ENCODE measurements at places on chromosomes 3 and 15.

DNA sequence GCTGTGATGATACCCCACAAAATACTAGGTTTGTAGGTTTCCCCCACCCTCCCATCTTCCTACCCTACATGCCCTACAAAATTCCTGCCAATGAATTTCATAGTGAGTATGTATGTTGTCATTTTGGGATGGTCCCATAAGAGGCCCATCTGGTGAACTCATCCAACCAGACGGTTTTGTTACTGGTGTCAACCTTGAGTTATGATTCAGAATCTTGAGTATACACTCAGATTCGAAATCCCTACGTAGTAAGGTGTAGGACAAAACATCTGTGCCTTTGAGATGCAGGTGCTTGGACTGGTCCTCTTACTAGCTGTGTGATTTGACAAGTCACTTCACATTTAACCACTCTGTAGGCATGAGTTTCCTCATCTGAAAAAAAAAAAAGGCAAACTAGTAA, 3.6 kb downstream of the SIAH2 start:
- DNase-seq = no peak

DNA sequence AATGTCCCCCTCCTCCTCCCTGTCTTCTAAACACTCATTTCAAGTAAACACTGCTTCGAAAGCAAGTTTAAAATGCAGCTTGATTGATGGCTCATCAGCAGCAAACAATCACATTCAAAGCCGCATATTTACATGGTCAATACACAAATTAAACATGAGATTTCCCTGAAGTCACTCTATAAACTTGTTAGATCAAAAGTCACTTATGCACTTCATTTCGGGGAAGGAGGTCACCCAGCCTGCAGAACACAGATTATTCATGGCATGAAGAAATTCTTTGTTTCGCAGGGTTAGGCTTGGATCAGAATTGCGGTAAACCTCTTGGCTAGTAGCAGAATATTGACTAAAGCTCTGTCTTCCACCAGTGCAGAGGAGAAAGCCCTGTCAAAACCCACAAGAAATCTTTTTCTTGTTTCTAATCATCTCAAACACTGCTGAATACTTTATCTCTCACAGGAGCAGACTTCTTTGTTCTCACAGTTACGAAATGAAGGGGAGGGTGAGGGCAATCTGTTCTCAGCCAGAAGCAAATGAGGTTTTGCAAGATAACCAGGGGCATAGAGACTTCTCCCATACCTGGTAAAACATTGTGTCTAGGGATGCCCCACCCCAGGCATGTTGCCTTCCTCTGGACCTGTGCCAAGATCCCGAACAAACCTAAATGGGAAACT, 133.3 kb upstream of the CHL1 start:
- DNase-seq = no peak

GRCh38 chr15:43492266-43492665, 690 bp downstream of the TP53BP1 start:
- DNase-seq = no peak

GRCh38 chr15:74580538-74581350, 34.9 kb upstream of the CLK3 start:
- DNase-seq = no peak

DNA sequence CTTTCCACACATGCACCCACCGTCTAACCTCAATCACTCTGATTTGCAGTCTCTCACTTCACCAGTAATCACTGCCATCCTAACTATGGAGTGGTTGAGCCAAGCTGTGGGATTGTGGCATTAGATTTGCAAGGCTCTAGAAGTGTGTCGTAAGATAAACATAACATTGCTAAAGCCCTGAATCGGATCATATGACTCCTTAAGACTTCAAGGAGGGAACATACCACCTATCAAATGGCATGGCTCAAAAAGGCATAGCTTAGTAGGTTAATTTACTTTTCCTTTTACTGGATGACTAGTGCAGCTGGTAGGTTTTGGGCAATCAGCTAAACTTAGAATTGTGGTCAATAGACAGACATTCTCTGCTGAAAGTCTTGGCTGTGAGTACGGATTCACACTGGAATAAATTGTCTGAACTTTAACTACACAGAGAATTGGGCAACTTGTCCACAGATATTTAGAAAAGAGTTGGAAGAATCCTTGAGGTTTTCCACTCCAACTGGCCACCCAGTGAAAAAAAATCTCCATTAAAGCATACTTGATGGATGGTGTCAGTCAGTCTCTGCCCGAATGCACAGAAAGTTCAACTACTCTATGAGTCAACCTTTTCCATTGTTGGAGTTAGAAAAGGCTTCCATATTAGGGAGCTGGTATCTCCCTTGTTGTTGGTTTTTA, 476.7 kb upstream of the CBLB start:
- DNase-seq = no peak

DNA sequence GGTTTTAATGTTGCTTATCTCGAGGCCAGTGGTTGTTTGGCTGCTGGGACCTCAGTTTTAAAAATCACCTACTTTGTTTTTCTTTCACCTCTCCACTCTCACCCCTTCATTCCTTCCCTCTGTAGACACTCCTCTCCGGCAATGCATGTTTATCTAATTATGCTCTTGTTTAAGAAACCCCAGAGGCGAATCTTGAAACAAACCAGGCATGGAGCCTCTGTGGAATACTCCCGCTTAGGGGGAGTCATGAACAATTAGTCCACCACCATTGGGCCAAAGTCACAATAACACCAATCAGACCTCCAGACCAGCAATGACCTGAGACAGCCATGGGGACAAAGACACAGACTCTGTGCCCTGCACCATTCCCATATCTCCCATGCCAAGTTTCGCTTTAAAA, 53.3 kb downstream of the EFCAB12 start:
- no peak for DNase-seq

DNA sequence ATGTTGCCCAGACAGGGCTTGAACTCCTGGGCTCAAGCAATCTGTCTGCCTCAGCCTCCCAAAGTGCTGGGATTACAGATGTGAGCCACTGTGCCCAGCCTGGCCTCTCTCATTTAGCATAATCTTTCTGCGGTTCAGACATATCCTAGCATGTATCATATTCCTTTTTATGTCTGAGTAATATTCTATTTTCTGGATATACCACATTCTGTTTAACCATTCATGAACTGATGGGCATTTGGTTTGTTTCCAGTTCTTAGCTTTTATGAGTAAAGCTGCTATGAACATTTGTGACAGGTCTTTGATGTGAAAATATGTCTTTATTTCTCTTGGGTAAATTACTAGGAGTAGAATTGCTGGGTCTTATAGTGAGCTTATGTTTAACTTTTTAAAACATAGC, 23.5 kb downstream of the FAM81A start:
- DNase-seq = no peak

DNA sequence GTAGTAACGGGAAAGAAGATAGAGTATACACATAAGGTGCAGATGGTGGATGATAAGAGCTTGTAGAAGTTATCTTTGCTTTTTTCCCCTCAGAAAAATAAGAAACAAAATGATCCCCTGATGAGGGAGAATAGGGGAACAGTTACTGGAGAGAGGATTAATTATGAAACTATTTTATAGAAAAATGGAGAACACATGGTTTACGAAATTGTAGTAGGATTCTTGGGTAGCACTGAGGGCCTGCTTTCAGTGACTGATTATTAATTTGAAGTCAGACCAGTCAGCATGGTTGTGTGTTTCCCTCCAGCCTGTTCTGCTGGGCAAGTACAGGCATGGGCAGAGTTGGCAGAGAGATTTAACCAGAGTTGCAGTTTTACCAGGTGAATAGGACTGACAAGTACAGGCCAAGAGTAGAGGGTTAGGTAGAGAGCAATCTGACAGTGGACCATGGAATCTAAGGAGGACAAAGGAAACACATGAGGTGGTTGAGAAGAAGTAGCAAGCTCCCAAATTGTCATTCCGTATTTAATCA, 5.9 kb downstream of the SLC49A4 start:
- DNase-seq = no peak

DNA sequence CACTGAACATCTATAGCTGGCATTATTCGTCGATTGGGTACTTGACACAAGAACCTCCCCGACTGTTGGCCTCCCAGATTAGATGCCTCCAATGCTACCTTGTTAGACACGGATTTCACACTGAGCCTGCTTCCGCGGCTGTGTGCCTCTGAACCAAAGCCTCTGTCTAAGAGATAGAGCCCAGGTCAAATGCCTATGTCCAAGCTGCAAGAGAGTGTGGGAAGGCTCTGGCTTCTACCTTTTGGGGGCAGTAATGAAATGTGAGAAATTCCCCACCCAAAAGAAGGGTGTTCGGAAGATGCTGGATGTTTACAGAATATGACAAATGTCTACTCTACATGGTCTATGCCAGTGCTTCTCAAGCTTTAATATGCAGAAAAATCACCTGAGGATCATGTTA, 2.0 kb upstream of the RPUSD2 start:
- DNase-seq = peak; percentile 71

- no peak for DNase-seq
These were observed 123.0 kb downstream of the TCF12 start for GRCh38 chr15:57041416-57041815.

GRCh38 chr15:48647962-48648361, 2.5 kb upstream of the FBN1 start:
- DNase-seq = peak; percentile 65

- DNase-seq = peak; percentile 99
These were observed at the start of the genes BBS4 and HIGD2B for GRCh38 chr15:72685925-72686794. TSS of gene BBS4 (plus strand) at chr15:72686207. CDS start at chr15:72686228, 21 bp downstream. TSS of gene HIGD2B (minus strand) at chr15:72686182. CDS start at chr15:72676374, 9,808 bp downstream.

GRCh38 chr3:33918126-33918756, 119.8 kb downstream of the PDCD6IP start:
- DNase-seq = peak; percentile 24

DNA sequence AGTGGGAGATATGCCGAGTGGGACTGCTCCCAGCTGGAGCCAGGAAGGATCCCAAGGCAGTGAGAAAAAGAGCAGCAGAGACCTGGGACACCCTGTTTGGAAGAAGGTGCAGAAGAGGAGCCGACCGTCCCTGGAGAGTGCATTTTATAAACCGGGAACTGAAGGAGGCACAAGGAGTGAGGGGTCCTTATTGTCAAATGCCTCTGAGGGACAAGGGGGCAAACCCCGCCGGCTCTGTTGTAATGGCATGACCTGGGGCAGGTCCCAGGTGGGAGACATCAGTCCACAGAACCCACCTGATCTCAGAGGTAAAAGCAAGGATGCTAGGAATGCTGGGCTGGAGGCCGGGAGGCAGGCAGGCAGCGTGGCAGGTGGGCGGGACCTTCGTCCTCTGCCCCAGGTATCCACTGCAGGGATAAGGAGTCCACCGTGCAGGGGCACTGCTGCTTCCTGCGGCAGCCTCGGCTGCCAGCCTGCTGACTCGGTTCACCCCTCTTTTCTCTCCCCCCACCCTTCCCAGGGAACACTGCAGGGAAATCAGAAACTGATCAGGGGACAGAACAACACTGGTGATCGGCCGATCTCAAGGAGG, 26.9 kb downstream of the ADAMTS17 start:
- DNase-seq = no peak

DNA sequence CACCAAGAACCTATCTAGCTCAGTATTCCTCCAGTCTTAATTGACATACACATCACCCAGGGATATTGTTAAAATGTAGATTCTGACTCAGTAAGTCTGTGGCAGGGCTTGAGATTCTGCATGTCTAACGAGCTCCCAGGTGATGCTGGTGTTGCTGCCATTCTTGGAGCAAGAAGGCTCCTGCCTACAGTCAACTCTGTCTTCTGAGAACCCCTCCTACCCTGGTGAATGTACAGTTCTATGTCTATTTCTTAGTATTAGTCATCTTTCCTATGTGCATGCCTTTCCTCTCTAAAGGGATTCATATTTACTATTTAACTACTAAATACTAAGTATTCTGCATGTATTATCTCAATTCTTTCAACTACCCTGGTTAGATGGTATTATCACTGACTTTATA, 268.7 kb downstream of the EDEM1 start:
- DNase-seq = no peak
